Stimulated activated CD4-positive, alpha-beta T cell treated with anti-CD3 and anti-CD28 coated beads, Interleukin-2, amount 100 ng/mL, for 24 hours (primary cell): ENCODE measurements at places on chromosomes 7 and 10.

DNA sequence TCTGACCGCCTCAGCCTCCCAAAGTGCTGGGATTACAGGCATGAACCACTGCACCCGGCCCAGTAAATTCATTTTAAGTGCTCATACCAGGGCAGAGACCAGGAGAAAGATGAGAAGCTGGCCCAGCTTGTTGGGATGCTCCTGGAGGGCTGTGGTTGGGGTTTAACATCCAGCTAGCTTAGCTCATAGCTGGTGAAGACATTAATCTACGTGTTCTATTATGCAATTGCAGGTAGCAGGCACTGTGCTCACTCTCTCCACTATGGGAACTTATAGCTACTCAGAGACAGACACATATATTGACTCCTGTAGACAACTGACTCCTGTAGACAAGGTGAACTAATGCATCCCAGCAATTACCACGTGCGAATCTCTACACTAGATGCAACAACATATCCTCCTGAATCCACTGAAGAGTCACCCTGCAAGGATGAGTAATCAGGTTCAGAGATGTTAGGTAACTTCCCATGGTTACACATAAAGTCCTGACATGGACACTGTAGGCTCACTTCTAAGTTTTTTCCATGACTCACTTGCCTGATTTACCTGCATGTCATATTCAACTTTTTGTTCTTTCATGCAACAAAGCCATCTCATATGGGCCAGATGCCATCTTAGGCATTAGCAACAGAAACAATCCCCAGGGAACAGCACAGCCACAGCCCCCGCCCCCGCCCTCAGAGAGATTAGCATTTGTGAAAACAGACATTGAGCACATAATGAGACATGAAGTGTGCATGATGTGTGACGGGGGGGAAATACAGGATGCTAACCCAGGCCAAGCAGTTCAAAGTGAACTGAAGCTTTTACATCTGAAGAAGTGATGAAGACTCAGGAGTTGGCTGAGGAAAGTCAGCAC, 37.2 kb downstream of the ERLIN1 start:
- DNase-seq = peak; percentile 70

DNA sequence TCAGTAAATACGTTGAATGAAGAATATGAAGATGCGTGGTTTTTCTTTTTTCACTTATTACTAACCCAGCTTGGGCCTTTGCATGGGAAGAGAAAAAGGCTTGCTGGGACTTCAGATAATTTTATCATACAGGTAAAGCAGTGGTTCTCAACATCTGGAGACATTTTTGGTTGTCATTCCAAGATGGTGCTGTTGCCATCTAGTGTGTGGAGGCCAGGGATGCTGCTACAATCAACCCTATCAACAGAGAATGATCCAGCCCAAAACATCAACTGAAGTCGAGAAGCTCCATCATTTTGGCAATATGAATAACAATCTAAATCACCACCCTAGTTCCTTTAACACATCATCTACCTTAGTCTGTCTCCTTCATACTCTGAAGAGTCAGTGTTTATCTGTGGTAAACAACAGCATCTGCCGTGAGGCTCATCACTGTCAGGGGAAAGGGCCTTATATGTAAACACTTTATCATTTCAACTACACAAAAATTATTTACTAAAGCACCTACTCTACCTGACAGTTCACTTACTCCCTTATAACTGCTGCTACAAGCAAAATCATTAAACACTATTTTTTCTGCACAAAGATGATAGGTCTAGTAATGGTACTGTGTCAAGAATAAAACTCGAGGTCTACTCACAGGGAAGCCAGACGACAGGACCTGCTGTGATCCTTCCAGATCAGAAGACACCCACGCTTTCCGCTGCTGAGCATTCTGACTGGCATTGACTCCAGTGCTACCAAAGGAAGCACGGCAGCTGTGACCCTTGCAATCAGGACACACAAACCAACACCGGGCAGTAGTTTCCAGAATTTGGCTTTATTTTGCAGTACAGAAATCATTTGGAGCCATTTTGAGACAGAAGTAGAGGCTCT, 48.6 kb downstream of the GDI2 start:
- DNase-seq = no peak

GRCh38 chr7:158724658-158725505, 20.3 kb upstream of the NCAPG2 start:
- DNase-seq = no peak

GRCh38 chr10:79438021-79438698, 7.3 kb downstream of the ZCCHC24 start:
- DNase-seq = no peak

DNA sequence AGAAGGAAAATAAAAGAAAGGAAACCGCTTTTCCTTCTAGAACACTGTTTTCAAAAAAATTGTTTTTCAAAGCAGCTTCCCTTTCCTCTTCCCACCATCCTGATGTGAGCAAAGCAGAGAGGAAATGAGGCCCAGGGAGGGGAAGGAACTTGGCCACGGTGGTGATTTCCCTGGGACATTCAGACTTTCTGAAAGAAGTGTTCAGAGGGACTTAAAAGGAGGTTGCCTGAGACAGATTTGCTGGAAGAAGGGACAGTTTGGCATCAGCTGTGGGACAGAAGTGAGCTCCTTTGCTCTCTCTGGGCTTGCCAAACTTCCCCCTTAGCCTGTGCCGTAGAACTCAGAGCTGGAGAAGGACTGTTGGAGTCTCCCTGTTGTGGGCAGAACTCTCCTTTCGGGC, 30.3 kb downstream of the ADCYAP1R1 start:
- DNase-seq = no peak

- DNase-seq = no peak
Observed at GRCh38 chr7:73618538-73618937, 5.8 kb downstream of the MLXIPL start.

DNA sequence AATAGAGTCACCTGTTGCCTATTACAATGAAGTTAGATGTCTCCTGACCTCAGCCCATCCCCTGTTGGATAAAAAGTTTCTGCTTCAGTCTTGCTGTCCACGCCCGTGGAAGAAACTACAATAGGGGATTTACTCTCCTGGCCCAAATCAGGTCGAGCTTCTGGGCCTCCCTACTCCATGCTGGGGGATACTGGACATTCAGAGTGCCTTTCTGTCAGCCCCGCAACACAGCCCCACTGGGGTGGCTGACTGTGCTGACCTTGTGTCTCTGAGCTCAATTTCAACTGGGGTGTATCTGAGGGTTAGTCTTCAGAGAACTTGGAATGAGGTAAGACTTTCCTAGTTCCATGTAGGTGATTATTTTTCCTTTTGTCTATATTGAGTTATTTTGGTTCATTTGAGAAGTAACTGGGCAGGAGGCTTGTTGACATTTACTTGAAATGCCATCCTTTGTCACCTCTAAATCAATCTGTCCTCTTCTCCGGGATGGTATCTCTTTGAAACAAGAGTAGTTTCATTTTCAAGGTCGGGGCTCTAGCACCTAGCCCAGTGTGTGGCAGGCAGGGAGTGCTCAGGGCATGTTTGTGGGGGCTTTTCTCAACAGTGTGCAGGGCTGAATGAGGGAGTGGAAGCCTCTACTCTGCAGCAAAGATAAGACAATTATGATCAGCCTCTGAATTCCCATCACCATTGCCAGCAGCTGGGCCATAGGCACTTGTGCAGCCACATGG, 17.7 kb upstream of the CXCL12 start:
- no peak for DNase-seq

GRCh38 chr10:49164559-49165188, 23.5 kb downstream of the TMEM273 start:
- DNase-seq = no peak

DNA sequence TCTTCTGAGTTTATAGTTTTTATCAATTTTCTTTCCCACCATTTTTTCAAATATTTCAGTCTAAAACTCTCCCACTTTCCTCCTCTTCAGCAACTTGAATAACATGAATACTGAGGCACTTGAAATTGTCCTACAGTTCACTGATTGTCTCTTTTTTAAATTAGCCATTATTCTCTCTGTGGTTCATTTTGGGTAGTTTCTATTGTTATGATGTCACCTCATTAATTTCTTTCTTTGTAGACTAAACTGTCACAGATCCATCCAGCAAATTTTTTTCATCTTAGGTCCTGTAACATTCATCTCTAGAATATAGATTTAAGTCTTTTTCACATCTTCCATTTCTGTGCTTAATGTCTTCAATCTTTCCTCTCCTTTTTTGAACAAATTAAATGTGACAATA, 144.8 kb downstream of the LRRN3 start:
- DNase-seq = no peak

DNA sequence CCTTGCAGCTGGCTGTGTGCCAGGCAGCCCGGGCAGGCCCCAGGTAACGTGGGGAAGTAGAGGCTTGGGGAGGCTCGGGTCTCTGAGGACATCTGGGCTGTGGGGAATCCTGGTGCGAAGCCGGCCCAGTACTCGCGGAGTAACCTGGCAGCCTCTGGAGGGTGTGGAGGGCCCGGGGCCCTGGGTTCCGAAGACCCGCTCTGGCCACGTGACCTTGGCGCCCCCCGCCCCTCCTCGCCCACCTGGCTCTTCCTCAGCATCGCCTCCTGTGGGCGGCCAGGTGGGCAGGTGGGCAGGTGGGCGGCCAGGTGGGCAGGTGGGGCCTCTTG, 143.1 kb downstream of the WDR37 start:
- DNase-seq = no peak
